Urinary bladder (tissue), 4 donors: ENCODE measurements at places on chromosomes 4 and X. TPM values are rescaled to one million over a fixed set of nuclear protein-coding genes. Genes with fewer than 3 reads are reported as not detected.

The CRLF2 gene
- polyA plus RNA-seq: 0.20 TPM

The CLCN5 gene
- polyA plus RNA-seq: 1.4 TPM

The C4orf54 gene
- polyA plus RNA-seq: 0.10 TPM

The NIPAL1 gene
- polyA plus RNA-seq: 1.2 TPM

The ENOX2 gene
- polyA plus RNA-seq: 13.9 TPM

The IGSF1 gene
- 0.24 TPM for polyA plus RNA-seq

The ARMCX4 gene
- polyA plus RNA-seq: 11.5 TPM

The SLC26A1 gene
- 0.20 TPM for polyA plus RNA-seq

The GLRA2 gene
- not detected for polyA plus RNA-seq
